ENCODE measurements at places on chromosomes 1 and 21.

DNA sequence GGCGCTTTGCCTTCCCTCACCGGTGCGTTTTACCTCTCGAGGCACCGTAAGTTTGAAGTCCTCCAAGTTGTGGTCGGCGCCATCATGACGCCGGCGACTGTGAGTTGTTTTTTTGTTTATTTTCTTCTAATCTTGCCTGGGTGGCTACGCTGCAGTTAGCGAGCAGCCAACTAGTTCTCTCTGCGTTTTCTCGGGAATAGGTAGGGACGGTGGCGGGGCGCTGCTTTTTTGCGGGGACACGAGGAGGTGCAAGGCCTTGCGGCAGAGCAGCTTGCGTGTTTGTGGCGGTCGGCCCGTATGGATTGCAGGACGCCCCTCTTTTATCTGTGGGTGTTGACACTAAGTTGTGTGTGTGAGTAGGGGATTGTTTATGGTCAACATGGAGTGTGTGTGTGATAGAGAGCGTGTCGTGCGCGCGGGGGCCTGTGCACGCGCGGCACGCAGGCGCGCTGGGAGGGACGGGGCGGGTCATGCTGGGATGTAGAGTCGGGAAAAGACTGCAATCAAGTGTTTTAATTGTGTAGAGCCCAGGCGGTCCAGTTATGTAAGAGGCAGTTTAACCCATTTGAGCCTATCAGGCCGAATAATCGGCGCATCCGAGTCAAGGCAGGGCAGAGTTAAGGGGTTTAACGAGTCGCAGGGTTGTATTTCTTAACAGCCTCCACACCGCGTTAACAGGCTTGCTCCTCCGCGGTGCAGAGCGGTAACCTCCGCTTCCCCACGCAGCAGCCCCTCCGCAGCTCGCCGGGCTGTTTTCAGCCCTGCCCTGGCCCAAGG lies 1.2 kb upstream of the NEGR1 start:
- DNase-seq: peak; percentile 64

DNA sequence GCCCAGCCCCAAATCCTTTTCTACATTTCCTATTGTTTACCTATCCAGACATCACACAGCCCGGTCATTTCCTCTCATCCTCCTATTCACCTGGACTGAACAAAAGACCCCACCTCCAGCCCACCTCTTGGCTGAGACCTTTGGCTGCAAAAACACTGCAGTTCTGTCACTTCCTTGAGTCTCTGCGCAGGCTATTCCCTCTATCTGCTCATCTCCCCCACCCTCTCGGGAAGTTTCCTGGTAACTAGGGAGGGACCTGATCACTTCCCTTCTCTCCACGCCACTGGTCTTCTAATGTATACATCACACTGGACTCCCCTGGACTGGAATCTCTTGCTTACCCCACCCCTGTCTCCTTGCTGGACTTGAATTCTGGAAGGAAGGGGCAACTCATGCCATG lies 5.3 kb downstream of the HTR1D start:
- DNase-seq: no peak

- peak; percentile 27 for DNase-seq
These were observed 207.3 kb downstream of the NRIP1 start for GRCh38 chr21:14857529-14857928.

DNA sequence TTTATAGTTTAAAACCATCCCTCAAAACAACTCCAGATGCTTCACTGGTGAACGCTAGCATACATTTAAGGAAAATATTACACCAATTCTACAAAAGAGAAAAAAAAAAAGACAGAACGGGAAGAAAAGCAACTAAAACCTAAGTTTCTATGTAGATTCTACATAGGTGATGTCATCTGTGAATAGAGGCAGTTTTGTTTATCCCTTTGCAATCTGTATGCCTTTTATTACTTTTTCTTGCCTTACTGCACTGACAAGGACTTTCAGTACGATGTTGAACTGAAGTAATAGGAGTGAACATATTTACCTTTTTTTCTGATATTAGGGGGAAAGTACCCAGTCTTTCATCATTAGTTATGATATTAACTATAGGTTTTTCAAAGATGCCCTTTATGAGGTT lies 101.7 kb upstream of the HAO2 start:
- DNase-seq: no peak

GRCh38 chr1:104125970-104126369 lies 376.3 kb downstream of the AMY1C start:
- DNase-seq: no peak

DNA sequence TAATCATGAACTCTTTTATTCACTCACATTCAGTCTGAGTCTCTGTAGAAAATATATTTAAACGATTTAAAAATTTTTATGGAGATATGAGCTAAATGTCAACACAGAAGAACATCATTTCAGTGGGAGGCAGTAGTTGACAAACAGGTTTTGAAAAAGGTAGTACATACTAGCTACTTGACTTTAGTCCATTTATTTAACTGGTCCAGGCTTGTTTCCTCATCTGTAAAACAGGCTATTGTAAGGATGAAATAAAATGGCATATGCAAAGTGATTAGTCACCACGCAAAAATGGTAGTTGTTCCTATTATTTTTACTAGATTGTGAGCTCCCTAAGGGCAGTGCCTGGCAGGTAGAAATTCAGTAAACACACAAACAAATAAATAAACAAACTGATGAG lies 75.2 kb downstream of the NTPCR start:
- DNase-seq: no peak

GRCh38 chr1:105005594-105006195 lies 1256.0 kb downstream of the AMY1C start:
- no peak for DNase-seq

DNA sequence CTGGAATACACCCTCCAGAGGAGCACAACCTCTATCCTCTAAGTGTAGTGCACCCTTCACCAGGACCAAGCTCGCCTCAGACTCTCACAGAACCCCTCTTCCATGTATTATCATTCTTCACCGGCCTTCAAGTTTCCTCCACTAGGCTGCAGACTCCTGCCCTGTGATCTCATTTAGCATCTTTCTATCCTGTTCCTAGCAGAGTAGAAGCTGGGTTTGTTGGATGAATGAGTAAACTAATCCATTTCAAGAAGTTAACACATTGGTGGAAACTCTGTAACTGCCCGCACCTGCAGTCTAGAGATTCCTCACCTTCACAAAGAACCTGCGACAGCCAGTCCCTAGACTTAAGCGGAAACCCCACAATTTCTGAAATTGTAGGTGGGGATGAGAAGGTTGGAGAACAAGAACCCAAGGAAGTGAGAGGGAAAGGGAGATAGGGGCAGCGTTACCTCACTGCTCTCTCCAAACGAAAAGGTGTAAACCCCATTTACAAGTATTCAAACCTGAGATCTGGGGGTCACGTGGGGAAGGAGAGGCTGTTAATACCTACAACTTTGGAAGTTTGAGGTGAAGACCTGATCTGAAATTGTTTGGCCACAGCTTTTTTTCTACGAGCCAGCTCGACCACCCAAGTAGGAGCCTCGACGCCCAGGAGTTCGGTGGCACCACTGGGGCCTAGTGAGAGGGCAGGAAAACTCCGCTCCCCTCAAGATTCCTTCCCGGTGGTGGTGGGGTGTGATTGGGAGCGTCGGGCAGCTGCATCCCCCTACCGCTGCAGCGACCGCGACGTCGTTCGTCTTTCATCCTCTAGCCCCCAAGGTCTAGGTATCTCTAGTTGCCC lies 1.2 kb downstream of the PTPN14 start:
- DNase-seq: no peak

- DNase-seq: peak; percentile 92
These were observed 14.1 kb downstream of the HENMT1 start for GRCh38 chr1:108646648-108647269.

- DNase-seq: no peak
These were observed 48.8 kb downstream of the ZC3H11B start for GRCh38 chr1:219564109-219564508.

DNA sequence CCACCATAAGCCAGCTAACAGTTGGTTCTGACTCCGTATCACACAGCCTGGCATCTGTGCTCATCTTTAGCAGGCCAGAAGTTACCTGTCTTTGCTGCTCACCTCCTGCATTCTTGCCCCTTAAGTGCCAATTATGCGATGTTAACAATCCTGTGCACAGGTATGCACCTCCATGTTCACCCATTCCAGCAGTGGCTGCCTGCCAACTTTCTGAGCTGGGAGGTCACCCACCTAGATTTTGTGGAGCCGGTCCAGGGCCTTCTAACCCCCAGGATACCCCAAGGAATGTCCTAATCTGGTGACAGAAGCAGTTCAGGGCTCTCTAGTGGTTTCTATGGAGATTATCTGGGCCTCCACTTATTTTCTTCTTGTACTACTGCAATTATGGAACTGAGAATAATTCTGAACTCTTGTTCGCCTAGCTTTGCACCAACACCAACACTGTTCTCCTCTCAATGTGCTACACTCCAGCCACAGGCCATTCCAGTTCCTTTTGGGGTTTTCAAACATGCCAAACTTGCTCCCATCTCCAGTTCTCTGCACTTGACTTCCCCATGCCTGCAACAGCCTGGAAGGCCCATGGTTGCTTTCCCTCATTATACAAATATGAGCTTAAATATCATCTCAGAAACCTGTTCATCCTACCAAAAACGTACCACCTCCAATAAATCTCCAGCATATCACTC lies 9.0 kb downstream of the BCAR3 start:
- no peak for DNase-seq

DNA sequence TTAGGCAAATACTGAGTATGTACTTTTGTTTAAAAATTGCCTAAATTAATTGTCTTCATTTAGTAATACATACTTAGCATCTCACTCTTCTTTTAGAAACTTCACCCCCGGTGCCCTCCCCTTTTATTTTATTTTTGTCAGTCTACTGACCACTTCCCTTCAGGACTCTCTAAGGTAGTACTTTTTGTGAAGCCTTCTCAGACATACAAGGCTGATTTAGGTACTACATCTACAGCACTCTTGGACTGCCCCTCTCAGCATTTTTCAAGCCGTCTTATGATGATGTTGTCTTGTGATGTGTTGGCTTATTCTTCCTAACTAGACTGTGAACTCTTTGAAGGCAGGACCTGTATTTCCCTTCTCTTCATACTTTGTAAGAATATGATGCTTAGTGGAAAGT lies 24.7 kb downstream of the RPS6KC1 start:
- peak; percentile 4 for DNase-seq

DNA sequence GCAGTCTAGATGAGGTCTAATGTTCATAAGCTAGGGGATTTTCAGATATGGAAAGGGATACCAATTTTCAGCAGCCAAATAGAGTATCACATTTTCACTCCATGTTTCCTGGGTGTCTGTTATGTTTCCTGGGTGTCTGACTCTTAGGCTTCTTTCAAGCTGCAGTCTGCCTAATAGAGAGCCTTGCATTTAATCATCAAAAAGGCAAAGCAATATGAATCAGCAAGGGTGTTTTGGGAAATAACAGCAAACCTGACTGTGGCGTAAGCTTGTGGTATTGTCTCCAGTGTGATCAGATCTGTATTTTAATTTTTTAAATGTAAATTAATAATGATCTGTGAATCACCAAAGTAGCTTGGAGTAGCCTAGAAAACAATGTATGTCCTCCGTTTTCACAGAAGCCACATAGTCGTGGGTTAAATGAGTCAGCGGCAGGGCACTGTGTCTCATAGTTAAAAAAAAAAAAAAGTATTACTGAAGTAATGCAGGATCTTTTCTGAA lies 10.4 kb downstream of the LGALS8 start:
- DNase-seq: peak; percentile 10

DNA sequence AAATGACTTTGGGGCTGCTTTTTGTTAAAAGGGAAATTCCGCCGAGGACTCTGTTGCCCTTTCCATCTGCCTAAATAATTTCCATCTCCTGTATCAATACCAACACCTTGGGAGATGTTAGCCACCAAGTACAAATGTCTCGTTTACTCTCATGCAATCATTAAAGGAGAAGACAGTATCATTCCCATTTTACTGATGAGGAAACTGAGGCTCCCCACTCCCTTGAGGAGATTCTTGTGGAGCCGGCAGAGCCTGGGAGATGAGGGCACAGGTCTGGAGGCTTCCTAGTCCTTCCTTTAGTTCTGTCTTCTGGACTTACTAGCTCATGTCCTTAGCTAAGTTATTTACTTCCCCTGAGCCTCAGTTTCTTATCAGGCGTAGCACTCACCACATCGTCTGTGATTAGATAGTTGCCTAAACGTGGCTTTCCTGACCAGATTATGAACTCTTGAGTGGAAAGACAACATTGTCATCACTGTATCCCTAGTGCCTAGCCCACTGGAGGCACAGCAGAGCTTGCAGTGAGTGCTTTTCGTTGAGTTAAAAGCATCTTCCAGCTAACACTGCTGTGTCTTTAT lies 81.6 kb downstream of the ADSS2 start:
- DNase-seq: no peak

GRCh38 chr1:53398576-53399365 lies 60.4 kb upstream of the DMRTB1 start:
- DNase-seq: no peak

GRCh38 chr1:94698759-94699502 lies 121.2 kb upstream of the SLC44A3 start:
- no peak for DNase-seq

- no peak for DNase-seq
These were observed 44.2 kb downstream of the TMEM53 start for GRCh38 chr1:44630116-44630515.

DNA sequence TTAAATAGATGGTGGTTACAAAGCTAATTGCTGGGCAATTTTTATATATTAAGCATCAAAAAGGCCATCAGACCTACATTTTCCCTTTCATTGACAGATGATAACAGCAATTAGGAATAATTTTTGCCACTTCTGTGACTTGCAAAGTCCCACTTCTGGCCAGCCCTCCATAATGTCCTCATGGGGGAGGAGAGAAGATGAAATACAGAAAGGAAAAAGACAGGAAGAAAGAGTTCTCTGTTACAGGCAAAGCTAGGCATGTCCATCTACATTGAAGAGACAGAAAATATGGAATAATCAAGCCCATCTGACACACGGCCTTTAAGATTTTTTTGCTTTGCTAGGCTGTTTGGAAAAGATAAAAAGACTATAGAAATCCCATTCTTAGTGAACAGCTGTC lies 108.0 kb downstream of the ENAH start:
- no peak for DNase-seq
